ENCODE measurements at places on chromosomes 5 and 9.

- no peak for DNase-seq
Observed at GRCh38 chr5:13878357-13878756, 66.1 kb downstream of the DNAH5 start.

DNA sequence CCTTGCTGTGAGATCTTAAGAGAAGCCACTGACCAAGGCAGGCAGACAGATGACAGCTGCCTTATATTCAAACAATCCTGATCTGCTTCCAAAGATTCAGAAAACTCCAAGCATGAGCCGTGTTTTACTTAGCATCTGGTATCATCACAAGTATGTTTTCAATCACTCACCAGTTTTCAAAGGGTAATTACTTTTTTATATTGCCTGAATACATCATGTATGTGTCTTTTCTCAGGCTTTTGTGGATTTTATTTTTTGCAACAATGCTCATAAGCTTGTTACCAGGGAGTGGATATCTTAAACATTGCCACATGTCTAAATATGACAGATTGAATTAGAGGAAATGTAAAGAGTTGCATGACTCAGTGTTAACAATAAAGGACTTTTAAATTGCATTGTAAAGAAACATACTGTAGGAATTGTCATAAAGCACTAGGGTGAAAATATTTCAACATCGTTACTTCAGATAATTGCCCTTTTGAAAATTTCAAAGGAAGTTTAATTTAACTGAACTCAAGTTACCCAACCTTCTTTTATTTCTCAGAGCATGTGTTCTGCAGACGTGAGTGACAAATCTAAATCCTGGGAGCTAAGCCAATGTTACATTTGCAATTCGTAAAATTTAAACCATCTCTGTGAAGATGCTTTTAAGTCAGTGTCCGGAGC, 326.1 kb downstream of the PLK2 start:
- no peak for DNase-seq

- no peak for DNase-seq
Observed at GRCh38 chr5:66255714-66256113, 111.6 kb downstream of the SREK1 start.

- DNase-seq, result no peak
Observed at GRCh38 chr5:35158204-35158603, 72.1 kb downstream of the PRLR start.

- no peak for DNase-seq
Observed at GRCh38 chr5:131245312-131245711, 18.5 kb upstream of the CDC42SE2 start.

DNA sequence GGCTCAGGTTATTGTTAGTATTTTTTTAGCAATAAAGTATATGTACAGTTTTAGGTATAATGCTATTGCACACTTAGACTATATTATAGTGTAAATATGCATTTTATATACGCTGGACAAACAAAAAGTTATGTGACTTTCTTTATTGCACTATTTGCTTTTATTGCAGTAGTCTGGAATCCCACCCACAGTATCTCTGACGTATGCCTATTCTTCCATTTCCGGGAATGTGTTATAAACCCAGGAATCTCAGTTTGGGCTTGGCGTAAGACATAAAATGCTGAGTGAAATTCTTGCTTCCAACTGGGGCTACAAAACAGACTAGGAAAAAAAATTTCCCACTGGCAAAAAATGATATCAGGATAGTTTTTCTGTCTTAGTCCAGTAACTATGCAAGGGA, 119.1 kb downstream of the HTR1A start:
- no peak for DNase-seq

DNA sequence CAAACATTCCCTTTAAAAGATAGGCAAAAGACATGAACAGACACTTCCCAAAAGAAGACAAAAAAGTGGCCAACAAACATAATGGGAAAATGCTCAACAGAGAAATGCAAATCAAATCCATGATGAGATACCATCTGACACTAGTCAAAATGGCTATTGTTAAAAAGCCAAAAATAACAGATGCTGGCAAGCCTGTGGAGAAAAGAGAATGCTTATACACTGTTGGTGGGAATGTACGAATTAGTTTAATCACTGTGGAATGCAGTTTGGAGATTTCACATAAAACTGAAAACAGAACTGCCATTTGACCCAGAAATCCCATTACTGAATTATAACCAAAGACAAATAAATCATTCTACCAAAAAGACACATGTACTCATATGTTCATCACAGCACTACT, 58.3 kb upstream of the WDR41 start:
- DNase-seq, result no peak

DNA sequence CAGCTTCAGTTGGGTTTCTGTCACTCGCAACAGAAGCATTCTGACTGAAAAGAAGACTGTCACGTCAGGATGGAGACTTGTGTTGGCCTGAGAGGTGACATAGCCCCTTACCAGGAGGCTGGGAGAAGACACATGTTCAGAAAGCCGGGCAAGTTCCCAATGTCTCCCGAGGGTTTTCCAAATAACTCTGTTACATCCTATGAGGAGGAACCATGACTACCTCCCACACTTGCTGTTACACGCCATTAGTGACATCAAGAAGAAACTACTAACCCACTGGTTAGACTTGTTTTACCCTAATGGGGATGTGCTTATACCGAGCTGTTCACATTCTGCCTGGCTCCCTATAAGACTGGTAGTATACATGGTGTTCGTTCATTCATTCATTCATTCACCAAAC, 33.3 kb downstream of the SH3PXD2B start:
- DNase-seq, result no peak

- DNase-seq, result no peak
Observed at GRCh38 chr9:125942125-125942524, 195.0 kb downstream of the PBX3 start.

DNA sequence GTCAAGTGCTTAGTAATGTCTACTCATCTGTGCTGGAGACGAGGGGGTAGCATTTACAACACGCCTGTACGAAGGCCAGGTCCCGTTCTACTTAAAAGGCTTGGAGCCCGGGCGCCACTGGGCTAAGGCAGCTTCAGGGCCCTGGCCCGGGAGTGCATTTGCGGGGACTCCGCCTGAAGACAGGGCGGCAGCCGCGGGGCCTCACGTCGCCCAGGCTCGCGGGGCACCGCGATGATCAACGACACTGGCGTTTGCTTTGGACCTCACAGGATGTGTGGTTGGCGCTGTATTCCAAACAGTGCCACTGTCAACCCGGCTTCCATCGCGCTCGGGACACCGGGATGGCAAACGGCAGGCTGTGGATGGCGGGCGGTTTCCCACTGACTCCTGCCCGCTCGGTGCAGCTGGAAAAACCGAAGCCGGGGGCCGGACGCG, 1.1 kb upstream of the TENT4A start:
- DNase-seq, result no peak

- no peak for DNase-seq
Observed at GRCh38 chr9:97793067-97793466, 60.0 kb upstream of the FOXE1 start.

DNA sequence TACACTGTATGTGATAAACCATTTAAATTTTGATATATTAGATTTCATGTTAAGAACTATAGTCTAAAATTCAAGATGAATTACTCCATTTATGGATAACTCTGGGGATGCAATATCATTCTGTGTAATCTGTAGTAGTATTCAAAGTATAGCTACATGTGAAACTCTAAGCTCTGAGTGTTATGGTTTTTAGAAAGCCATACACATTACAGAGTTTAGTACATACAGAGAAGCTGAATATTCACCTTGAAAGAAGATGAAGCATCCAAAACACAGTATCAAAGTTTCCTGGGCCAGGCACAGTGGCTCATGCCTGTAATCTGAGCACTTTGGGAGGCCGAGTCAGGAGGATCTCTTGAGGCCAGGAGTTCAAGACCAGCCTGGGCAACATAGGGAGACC, 25.0 kb downstream of the ABHD17B start:
- no peak for DNase-seq

GRCh38 chr9:95726756-95727155, 148.7 kb upstream of the ERCC6L2 start:
- DNase-seq, result no peak

GRCh38 chr9:95185956-95186355, 131.6 kb downstream of the FANCC start:
- DNase-seq, result no peak

DNA sequence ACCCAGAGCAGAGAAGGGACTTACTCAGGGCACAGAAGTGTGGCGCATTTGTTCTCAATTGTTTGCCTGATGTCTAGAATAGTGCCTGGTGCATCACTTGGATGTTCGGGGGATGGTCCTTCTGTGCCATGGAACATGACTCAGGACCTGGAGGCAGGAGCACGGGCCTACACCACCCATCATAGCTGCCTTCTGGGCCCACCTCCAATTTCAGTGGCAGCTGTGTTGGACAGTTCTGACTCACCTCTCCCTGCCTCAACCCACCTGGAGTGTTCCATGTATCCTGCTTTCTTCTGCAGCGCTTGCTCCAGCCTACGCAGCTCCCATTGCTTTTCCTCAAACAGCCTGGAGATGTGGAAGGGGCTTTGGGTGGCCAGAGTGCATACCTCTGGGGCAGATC, 12.5 kb upstream of the CXCL14 start:
- no peak for DNase-seq

GRCh38 chr9:131529597-131530545, 1.2 kb downstream of the UCK1 start:
- DNase-seq, result no peak

- no peak for DNase-seq
Observed at GRCh38 chr9:122837266-122837850, 9.0 kb upstream of the PDCL start.

- DNase-seq, result no peak
Observed at GRCh38 chr9:25366906-25367305, 311.3 kb downstream of the TUSC1 start.

- no peak for DNase-seq
Observed at GRCh38 chr5:61535828-61536227, 203.8 kb downstream of the ZSWIM6 start.

DNA sequence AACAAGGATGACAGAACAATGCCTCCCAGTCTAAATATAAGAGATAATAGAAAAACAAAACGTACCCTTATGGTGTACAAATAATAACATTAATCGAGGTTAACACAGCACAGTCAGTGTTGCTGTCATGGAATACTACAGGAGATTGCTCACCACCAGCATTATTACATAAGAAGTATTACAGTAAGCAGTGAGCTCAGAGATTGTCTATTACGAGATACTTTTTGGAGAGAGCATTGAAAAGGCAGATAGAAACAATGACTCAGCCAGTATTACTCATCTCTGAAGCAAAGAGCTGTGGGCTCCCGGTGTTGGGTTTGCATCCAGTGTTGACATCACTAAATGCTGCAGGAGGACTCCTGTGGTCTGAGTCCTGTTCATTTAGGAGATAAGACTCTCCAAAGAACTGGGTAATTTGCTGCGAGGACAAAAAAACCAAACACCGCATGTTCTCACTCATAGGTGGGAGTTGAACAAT, 191.9 kb upstream of the SEMA6A start:
- DNase-seq, result no peak

GRCh38 chr5:149939546-149939945, 5.0 kb downstream of the PDE6A start:
- DNase-seq, result no peak

Data from activated CD8-positive, alpha-beta memory T cell treated with anti-CD3 and anti-CD28 coated beads for 1 hour (primary cell).